ENCODE measurements at places on chromosomes 4 and X.

GRCh38 chr4:16413814-16414555, 187.7 kb upstream of the TAPT1 start:
- no peak for DNase-seq

DNA sequence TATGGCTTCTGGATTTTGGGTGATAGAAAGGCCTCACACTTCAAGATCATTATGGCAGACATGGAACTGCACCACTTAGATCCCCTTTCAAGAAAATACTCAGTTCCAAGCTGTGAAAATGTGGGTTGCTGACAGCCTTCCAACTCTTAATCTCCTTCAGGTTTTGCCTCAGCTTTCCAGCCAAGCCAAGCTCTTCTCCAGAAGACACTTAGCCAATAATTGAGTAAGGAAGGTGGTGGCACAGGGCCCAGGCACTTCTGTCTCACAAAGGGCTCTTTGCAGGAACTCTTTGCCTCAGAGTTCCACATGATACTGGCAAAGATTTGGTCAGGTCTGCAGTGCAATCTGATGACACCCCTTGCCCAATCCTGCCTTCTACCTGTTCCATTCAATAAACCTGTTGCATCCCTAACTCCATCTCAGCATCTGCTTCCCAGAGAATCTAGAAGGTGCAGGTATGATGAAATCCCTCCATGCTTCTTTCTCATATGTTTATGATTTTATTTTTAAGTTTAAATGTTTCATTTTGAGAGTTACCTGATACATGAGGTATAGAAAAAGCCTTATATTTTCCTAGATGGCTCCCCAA, 30.6 kb downstream of the ANXA5 start:
- DNase-seq: no peak

DNA sequence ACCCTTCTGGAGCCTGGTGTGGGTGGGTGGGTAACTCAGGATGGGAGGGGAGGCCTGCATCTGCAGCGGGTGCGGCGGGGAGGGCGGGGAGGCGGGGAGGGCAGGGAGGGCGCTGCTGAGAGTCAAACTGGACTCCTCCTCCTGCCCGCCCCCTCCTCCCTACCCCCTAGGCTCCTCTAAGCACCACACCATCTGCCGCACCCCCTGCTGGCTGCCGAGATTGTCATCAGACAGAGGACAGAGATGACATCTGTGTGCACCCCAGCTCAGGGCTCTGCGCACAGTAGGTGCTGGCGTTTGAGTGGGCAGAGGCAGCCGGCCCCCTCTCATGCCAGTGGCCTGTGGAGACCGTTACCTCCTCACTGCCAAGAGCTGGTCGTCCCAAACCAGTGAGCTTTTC, 10.6 kb upstream of the HMX1 start:
- DNase-seq: no peak

DNA sequence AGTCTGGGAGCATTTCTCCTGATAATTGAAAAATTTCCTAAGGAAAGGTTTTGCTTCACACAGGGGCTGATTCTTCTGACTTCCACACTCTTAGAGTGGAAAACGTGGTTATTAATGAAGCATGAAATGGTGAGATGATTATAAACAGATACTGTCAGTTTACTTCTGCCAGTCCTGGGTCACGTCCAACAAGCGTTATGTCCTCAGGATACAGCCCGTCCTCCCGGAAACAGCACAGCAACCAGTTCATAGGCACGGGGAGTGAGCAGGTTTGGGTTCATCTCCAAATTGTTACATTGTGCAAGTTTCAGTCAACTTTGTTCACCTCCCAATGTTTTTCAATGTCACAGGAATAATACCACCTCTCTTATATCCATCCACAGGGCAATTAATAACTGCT, 98.8 kb downstream of the NPNT start:
- DNase-seq: no peak

DNA sequence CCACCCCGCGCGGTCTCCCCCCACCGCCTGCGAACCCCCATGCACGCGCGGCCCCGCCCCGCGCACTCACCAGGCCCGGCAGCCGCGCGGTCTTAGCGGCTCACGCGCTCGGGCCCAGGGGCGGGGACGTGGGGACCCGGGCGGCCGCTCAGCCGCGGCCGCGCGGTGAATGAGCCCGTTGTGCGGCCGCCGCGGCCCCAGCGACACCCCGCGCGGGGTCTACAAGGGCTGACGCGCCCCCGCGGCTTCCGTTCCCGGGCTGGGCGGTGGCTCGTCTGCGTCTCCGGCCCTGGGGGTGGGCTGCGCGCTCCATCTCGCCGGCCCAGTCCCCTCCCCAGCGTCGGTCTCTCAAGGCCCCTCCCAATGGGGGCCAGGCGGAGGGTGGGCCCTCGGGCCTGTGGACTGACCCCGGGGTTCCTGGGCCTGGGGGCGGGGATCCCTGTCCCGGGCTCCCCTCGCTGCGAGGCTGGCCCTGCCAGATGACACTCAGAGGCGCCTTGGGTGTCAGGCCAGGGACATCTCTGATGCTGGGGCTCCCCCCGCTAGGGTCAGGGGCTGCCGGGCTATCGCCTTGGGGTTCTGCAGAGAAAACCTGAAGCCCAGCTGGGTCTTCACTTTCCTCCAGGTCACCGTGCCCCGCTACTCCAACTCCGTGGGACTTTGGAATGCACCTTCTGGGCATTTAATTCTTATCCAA, 4.3 kb upstream of the SLC26A1 start:
- no peak for DNase-seq

- DNase-seq: no peak
Observed at GRCh38 chr4:153224474-153224873, 20.2 kb downstream of the TRIM2 start.

- no peak for DNase-seq
Observed at GRCh38 chrX:43448688-43449087, 207.4 kb upstream of the MAOA start.

GRCh38 chrX:1465286-1466231, 12.8 kb upstream of the ASMTL start:
- no peak for DNase-seq

DNA sequence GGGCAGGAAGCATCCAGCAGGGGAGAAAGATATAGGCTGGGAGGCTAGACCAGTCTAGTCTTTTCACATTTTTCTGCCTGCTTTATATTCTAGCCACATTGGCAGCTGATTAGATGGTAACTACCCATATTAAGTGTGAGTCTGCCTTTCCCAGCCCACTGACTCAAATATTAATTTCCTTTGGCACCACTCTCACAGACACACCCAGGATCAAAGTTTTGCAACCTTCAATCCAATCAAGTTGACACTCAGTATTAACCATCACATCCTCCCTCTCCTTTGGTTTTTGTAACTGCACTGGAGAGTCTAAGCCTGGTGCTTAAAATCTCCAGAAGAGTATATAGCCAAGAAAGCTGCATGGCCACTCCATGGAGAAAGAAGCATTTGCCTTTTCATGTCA, 560.4 kb downstream of the GRXCR1 start:
- DNase-seq: no peak

GRCh38 chrX:95884186-95884585, 800.5 kb upstream of the DIAPH2 start:
- DNase-seq: peak; percentile 52

DNA sequence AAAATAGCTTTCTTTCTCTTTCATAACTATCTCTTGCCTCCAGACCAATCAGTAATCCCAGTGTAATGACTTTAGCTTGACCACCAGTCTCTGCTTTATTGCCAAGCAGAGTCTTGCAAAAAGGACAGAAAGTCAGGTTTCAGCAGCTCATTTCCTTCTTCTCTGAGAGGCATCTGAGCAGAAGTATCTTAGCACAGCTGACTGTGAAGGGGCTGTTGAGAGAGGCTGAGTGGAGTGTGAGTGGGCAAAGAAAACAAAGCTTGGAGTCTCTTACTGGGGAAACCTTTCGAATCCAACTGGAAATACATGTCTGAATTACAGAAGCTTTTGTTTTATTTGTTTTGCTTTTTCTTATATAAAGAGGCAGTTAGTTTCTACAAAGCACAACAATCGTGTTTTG, 170.3 kb upstream of the IGFBP7 start:
- no peak for DNase-seq

DNA sequence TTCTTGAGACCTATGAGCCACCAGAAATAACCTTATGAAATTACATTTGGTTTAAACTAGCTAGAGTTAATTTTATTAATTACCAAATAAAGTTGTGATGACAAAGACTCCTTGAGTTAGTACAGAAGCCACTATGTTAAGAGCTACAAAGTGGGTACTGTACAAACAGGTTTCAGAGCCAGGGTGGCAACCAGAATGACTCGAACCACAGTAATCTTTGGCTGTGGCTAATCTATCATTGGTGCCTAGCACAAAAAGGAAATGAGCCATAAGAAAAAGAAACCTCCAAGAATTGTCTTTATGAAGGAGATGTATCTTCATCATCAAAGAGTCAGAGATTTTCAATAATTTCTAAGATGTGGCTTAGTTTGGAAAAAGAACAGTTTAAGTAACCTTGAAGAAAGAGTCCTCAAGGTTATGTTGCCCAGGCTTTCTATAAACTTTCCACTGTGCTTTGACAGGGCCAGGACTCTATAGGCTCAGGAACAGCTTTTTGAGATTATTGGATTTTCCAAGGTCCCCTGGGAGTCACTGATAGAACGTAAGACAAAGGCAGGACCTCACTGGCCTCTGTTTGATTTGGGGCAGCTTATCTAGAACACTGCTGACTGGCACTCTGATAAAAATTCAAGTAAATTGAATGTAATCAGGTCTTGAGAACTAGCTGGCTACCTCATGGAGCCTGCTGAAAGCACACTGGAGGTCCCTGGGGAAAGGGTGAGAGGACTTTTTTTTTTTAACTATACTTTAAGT, 777.7 kb downstream of the STIM2 start:
- no peak for DNase-seq

- DNase-seq: no peak
Observed at GRCh38 chr4:98773638-98774037, 115.2 kb upstream of the TSPAN5 start.

DNA sequence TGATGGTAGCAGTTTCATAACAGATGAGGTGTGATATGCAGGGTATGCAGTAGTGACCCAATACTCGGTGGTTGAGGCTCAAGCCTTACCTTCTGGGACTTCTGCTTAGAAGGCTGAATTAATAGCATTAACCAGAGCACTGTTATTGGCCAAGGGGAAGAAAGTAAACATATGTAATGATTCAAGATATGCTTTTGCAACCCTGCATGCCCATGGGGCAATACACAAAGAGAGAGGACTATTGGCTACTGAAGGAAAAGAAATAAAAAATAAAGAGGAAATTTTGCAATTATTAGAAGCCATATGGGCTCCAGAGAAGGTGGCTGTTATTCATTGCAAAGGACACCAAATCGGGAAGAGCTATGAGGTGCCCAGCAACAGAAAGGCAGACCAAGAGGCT, 8.7 kb downstream of the GAGE10 start:
- no peak for DNase-seq

GRCh38 chrX:39946822-39947221, 150.9 kb downstream of the BCOR start:
- peak; percentile 73 for DNase-seq

GRCh38 chr4:1365271-1366178, 18.5 kb downstream of the UVSSA start:
- DNase-seq: no peak

- DNase-seq: no peak
Observed at GRCh38 chr4:148823419-148823769, 381.2 kb upstream of the NR3C2 start.

GRCh38 chr4:98929341-98930267, 671 bp upstream of the EIF4E start:
- DNase-seq: peak; percentile 78

- no peak for DNase-seq
Observed at GRCh38 chr4:2090642-2091041, 31.5 kb downstream of the NAT8L start.

DNA sequence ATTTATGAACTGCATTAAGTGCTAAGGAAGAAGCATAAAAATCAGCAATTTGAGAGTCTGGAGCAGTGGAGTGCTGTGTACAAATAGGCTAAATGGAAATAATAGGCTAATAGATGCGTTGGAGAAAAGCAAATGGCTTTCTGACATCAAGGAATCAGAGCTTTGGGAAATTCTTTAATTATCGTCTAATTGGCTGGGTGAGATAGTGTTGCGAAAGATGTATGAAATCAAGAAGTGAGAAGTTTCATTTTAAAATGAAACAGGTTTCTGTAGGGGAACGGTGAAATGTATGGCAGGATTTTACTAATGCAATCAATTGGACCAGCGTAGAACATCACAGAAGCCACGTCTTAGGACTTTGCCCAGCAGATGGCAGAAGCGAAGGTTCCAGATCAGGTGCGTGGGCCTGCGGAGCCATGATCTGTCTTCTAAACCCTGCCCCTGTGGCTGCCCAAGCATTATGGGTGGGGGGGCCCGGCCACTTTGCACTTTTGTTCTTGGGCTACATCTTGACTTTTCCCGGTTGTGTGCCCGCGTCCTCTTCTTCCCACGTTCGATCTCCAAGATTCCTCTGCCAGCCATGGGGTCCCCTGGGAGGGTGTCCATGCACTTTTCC, 118.5 kb upstream of the SHISA3 start:
- DNase-seq: no peak

GRCh38 chr4:41134581-41134980, 79.8 kb downstream of the APBB2 start:
- no peak for DNase-seq

- DNase-seq: peak; percentile 19
Observed at GRCh38 chrX:45497290-45497689, 296.6 kb upstream of the DIPK2B start.

DNA sequence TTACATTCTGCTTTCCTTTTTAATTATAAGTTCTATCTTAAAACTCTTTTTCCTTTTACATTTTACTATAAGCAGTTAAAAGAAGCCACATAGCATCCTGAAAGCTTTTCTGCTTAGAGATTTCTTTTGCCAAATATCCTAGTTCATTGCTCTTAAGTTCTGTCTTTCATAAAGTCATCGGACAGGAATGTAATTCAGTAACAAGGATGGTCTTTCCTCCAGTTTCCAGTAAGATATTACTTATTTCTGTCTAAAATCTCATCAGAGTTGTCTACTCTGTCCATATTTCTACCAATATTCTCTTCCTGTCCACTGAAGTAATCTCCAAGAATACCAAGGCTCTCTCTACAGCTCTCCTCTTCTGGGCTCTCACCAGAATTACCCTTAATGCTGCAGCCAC, 37.5 kb upstream of the ADH1C start:
- DNase-seq: no peak

GRCh38 chrX:111823128-111823527, 52.9 kb upstream of the TRPC5OS start:
- DNase-seq: peak; percentile 13

DNA sequence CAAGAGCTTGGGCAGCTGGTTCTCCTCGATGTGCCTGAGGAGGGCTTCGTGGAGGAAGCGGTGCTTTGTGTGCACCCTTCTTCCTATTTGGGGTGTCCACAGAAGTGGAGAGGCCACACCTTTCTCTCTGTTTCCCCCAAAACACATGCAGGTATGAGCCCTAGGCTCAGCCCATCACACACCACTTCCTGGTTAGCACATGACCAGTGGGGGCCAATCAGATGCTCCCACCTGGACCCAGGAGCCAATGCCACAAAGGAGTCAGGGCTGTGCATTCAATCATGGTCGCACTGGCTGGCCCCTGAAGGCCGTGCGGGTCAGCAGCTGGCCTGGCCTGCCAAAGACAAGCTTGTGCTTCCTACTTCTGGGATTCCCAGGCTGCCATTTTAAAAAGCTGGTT, 51.4 kb downstream of the PPP2R2C start:
- DNase-seq: no peak

Measured in H4 (cell line).